ENCODE measurements at places on chromosomes 16 and 17.

DNA sequence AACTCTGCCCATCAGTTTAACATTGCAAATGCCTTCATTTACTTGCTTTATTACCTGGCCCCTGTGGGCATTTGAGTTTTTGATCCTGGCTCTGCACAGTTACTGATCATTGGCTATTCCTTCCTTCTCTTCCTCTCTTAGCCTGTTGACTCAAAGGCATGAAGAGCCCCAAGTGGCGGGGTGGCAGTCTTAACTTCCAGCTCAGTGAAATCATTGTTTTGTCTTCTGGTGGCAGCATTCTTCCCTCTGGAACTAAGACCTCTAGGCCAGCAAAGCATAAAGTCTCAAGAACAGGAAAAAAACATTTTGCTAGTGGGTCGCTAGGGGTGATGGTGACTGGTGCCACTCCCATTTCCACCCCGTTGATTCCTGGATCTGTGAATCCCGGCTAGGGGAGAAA lies 52.3 kb upstream of the MRTFB start:
- no peak overlapping the region for H3K27ac ChIP-seq
- no peak for DNase-seq
- H3K4me1 ChIP-seq, result no peaks in the 10 kb centered on the region
- H3K4me3 ChIP-seq, result no peak overlapping the region

GRCh38 chr17:3754458-3755334 lies 31.0 kb downstream of the HASPIN start:
- H3K36me3 ChIP-seq, result no peaks in the 10 kb centered on the region
- no peak overlapping the region for H3K4me3 ChIP-seq
- no peak overlapping the region for H3K27ac ChIP-seq
- H3K4me1 ChIP-seq, result no peaks in the 10 kb centered on the region

DNA sequence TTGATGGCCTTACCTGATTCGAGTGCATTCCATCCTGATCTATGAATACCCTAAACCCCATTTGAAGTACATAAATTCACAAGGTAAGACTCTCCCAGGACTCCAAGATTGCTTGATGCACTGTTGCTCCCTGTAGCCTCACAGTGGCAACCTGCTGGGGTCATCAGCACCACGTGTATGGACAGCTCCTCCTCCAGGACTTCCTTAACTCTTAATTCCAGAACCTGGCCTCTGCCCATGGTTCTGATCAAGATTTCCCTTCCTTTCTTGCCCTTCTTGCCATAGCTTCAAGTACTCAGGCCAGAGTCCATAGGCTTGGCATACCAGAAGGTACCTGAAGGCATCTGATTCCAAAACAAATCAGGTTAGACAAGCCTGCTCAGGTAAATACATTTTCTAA lies 34.0 kb upstream of the NLK start:
- no peaks in the 10 kb centered on the region for H3K36me3 ChIP-seq
- H3K27ac ChIP-seq, result no peak overlapping the region
- no peak for DNase-seq
- H3K4me3 ChIP-seq, result no peak overlapping the region

- H3K27me3 ChIP-seq, result no peaks in the 10 kb centered on the region
- H3K27ac ChIP-seq, result no peak overlapping the region
- H3K4me3 ChIP-seq, result no peak overlapping the region
Measured at GRCh38 chr17:78399028-78399692, 20.7 kb downstream of the PGS1 start.

DNA sequence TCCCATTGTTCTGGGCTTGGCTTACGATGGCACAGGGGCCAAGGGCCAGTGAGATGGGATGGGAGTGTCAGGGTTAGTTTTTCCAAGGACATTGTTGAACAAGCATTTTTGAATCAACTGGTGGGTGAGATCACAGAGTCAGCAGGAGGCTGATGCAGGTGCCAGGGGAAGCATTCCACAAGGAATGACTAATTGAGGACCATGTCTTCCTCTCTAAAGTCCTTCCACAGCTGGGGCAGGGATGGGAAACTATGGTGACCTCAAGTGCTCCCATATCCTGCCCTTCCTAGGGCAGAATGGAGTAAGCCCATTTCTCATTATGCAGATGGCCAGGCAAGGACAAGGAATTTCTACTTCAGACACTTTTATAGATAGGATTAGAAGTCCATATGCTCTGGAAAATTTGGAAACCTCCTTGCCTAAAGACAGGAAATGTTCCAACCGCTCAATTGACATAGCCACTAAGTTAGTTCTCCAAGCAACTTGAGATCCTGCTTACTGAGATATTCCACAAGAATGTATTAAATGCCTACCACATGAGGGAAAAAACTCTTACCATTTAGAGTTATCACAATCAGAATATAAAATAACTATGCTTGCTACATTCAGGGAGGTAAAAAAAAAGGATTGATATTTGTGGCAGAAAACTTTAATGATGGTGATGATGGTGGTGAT lies 21.2 kb upstream of the ENGASE start:
- no peak overlapping the region for H3K4me3 ChIP-seq
- no peak overlapping the region for H3K27ac ChIP-seq
- no peaks in the 10 kb centered on the region for H3K27me3 ChIP-seq
- no peaks in the 10 kb centered on the region for H3K4me1 ChIP-seq

DNA sequence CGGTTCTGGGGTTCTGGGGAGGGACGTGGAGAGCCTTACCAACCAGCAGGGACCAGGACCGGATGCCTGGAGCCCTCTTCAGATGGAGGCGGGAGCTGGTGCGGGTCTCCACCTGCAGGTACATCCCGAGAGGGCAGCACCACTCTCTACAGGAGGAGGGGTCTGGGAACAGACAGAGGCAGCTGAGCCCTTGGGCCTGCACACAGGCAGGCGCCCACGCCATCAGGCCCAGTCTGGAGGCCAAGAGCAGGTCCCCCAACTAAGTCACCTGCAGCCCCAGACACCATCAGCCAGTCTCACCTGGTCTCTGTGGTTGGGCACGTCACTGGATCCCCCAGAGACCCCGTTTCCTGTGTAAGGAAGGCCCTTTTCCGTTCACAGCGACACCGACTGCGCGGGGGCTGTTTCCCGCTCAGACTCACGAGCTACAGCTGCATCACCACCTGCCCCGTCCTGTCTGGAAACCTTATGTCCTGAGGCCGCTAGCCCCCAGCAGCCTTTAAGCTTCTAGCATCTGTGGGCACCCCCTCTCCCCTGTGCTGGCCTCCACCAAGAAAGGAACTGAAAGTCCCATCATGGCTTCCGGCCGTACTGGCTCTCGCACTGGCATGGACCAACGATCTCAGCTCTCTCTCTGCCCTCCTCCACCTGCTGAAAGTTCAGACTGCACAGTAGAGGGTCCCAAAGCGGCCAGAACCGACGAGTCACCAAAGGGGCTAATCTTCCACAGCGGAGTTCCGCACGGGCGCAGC lies 1.2 kb downstream of the CYBC1 start:
- peak overlapping the region; percentile 93 for H3K4me3 ChIP-seq
- H3K27ac ChIP-seq, result peak overlapping the region; percentile 97
- H3K27me3 ChIP-seq, result no peaks in the 10 kb centered on the region

- DNase-seq, result no peak
- peak overlapping the region; percentile 100 for H3K27ac ChIP-seq
- peaks cover 33% of the 10 kb centered on the region for H3K4me1 ChIP-seq
- no peaks in the 10 kb centered on the region for H3K27me3 ChIP-seq
- H3K36me3 ChIP-seq, result no peaks in the 10 kb centered on the region
- peak overlapping the region; percentile 72 for H3K4me3 ChIP-seq
Measured at GRCh38 chr17:81518113-81518784, 5.7 kb upstream of the ACTG1 start.

GRCh38 chr16:66419527-66419926 lies 7.6 kb upstream of the BEAN1 start:
- no peak for DNase-seq
- H3K36me3 ChIP-seq, result no peaks in the 10 kb centered on the region
- H3K27ac ChIP-seq, result no peak overlapping the region
- H3K4me3 ChIP-seq, result no peak overlapping the region
- no peaks in the 10 kb centered on the region for H3K27me3 ChIP-seq
- no peaks in the 10 kb centered on the region for H3K4me1 ChIP-seq

DNA sequence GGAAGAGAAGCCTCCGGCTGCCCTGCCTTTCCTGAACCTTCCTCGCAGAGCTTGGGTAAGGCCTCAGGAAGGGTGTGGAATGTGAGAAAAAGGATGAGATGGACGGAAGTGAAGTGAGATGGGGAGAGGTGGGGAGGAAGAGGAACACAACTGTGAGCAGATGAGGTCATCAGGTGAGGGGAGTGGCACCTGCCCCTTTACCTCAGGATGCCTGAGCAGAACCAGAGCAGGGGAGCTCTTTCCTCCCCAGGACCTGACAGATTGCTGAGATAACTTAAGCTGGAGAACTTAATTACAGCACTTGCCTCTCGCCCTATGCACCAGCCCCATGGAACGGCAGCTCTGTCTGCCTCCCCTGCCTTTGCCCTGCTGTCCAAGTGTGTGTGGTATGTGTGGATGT lies 29.8 kb downstream of the TMEM132E start:
- H3K27ac ChIP-seq, result no peak overlapping the region
- H3K4me1 ChIP-seq, result no peaks in the 10 kb centered on the region
- H3K27me3 ChIP-seq, result no peaks in the 10 kb centered on the region
- no peak for DNase-seq

- no peaks in the 10 kb centered on the region for H3K4me1 ChIP-seq
- H3K27ac ChIP-seq, result no peak overlapping the region
- DNase-seq, result no peak
- H3K36me3 ChIP-seq, result no peaks in the 10 kb centered on the region
- H3K27me3 ChIP-seq, result no peaks in the 10 kb centered on the region
Measured at GRCh38 chr17:41003926-41004325, 4.2 kb upstream of the KRTAP3-2 start.

GRCh38 chr17:16150251-16150856 lies 65.0 kb downstream of the NCOR1 start:
- H3K27me3 ChIP-seq, result no peaks in the 10 kb centered on the region
- peaks cover 4% of the 10 kb centered on the region for H3K36me3 ChIP-seq
- H3K4me1 ChIP-seq, result no peaks in the 10 kb centered on the region
- no peak for DNase-seq
